GM04504 (cell line): ENCODE measurements at places on chromosomes 1 and 21.
A peak's percentile ranks its signal among the peaks of the same experiment; 100 is the strongest.

GRCh38 chr1:212491454-212491853, 58.7 kb downstream of the NENF start:
- DNase-seq, result no peak

- DNase-seq, result no peak
These were observed 2.7 kb downstream of the ARHGEF11 start for GRCh38 chr1:157042846-157043245.

GRCh38 chr21:44530903-44531605, 8.9 kb downstream of the KRTAP10-1 start:
- no peak for DNase-seq

DNA sequence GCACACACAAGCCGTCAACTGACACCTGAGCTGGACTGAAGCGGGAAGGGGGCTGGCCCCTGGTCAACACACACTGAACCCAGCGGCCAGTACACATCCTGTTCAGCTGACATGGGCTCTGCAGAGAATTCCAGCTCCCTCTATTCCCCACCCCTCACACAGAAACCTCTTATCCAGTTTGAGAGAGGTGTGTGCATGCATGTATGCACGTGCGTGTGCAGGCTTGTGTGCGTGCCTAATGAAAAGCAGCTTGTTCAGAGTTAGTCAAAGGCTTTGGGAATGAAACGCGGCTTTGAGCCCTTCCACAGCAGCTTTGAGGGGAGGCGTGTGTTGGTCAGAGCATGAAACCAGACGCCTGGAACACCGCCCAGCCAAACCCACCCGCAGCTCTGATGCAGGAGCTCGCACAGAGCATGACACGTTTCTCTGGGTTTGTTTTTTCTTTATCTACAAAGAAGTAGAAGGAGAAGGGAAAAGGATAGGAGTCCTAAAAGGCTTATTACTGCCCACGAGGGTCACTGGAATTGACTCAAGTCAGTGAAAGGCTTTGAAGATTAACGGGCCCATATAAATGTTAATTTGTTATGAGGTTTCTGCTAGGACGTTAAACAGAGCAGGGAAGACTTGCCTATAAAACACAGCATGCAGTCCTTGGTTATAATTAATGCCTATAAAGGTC, 184.2 kb downstream of the ETS2 start:
- DNase-seq, result no peak

DNA sequence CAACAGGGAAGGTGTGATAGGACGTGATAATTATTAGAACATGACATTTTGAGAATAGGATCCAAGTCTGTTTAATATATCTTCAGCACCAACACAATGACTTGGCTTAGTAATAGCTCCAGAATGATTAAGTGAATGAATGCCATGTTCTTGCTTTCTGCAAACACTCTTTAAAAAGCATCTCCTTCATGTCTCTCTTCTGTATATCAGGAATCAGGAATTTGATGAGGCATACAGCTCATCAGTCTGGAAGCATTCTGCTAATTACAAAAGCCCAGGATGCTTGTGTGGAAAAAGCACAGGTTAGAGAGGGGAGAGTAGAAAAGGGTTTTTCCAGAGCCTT, 113.0 kb upstream of the ZNF648 start:
- DNase-seq, result no peak

DNA sequence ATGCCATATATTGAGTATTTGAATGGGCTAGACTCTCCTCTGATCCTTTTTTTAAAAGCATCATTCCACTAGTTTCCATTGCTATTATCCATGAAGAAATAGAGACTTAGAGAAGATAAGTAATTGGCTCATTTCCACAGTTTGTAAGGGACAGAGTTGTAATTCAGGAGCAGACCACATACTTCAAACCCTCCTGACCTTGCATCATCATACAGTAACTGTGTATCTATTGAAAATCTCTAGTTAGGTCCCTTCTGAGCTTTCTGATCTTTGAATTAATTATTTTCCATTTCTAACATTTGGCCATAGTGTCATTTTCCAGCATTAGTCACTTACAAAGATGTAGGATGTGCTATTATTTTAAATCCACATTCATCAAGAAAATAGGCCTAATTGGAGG, 386.5 kb upstream of the ST6GALNAC5 start:
- DNase-seq, result no peak

GRCh38 chr21:42493109-42494060, 2.6 kb downstream of the RSPH1 start:
- DNase-seq, result no peak

GRCh38 chr1:161198194-161198896, 509 bp downstream of the ADAMTS4 start:
- no peak for DNase-seq

- no peak for DNase-seq
These were observed 24.1 kb upstream of the MNDA start for GRCh38 chr1:158806916-158807536.

DNA sequence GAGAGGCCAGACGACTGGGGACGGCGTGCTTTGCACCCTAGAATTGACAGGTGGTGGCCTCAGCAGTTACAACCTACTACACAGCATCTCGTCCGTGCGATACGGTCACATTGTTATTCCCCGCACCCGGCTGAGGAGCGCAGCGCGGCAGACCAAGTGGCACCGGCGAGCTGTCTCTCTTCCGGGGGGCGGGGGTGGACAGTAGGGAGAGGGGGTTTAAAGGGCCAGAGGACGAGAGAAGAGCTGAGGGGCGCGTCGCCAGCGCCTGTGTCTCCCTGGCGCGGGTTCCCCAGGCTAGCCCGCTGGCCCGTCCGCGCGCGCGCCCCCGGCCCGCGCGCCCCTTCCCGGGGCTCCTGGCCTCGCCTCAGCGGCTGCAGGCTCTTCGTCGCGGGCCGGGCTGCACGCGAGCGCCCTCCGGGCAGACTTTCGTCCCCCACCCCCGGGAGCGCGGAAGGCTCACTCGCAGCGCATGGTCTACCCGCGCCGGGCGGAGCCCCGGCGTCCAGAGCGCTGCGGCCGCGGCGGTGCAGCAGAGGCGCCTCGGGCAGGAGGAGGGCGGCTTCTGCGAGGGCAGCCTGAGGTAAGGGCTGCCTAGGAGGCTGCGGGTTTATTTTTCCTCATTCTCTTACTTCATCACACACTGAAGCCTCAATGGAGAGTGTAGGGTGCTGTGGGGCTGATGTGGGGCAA, at the start of gene PDE4B:
PDE4B (plus strand) TSS at position 227 of the 690 bp plus-strand sequence.
- peak; percentile 35 for DNase-seq

DNA sequence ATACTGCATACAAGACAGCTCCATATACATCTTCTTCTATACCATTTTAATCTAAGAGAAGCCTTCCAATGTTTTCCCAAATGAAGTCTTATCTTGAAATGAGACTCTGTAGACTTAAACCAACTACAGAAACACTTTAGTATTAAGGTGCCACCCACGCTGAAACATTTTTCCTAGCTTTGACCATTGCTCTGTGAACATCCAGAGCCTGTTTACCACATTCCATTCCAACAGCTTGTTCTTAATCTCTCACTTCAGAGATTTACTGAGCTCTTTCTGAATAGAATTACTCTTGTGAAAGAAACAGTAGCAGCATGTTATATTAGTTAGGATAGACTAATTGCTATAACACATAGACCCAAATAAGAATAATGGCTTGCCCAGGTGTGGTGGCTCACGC, 19.6 kb upstream of the POGZ start:
- DNase-seq, result no peak

GRCh38 chr1:156525071-156525501, 24.5 kb upstream of the MEF2D start:
- no peak for DNase-seq

DNA sequence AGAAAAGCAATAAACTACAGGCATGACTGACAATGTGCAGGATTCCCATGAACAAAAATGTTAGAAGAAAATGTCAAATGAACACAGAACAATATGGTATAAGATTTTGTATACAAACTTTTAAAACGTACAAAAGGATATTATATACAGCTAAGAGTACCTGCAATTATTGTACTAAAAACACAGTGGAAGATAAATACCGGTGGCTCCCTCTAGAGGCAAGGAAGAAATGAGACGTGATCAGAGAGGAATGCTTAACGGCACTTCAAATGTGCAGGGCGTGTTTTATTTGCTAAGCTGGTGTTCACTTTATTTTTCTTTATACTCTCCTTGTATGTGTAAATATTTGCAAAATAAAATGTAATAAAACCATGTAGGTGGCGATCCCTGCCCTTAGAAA, 191.8 kb upstream of the SAMSN1 start:
- DNase-seq, result peak; percentile 3

DNA sequence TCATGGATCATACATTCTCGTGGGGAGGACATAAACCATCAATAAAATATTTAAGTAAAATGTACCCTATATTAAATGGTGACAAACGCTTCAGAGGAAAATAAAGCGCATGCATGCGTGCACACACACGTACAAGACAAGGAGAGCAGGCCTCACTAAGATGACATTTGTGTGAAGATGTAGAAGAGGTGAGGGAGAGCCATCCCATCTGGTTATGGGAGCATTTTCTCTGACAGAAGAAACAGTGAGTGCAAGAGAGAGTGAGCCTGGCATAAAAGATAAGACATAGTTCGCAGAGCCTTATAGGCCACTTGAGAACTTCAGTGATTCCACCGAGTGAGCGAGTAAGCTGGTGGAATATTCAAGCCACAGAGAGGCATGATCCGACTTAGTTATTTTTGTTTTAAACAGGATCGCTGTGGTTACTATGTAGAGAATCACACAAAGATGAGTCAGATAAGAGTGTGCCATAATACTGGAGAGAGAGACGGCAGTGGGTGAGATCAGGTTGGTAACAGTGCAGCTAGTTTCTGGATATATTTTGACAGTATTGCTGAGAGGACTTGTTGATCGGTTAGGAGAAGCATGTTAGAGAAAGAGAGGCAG, 624.2 kb downstream of the PLPP3 start:
- peak; percentile 46 for DNase-seq

DNA sequence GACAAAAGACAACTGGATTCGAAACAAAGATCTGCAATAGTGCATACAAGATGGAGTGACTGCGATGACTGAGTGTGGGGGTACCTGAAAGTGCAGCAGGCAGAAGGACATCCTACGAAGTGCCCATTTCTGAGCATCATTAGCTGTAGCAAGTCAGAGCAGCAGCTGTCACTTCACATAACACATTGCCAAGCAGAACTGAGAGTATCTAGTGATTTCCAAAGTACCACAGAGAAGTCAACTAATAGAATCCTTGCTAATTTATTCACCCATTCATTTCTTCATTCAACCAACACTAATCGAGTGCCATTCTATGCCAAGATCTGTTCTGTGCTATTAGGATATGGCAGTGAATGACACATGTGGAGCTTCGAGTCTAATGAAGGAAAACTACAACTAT, 31.6 kb upstream of the CAMSAP2 start:
- DNase-seq, result no peak

GRCh38 chr1:60958001-60958400, 124.4 kb upstream of the NFIA start:
- DNase-seq, result no peak

DNA sequence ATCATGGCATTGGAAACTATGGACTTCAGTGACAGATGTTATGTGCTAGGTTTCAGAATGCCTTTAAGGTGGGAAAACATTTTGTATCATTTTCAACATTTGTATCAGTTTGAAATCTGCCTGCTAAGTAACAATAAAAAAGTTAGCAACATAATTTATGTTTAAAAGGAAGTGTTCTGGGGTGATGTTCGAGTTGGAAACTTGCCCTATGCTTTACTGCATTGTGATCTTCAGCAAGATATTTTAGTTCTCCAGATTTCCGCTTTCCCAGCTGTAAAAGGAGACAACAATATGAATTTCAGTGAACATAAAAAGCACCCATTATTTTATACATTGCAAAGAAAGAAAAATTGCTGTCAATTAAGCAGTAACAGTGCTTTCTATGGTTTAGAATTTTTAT, 187.4 kb downstream of the DISC1 start:
- DNase-seq, result peak; percentile 46

- DNase-seq, result no peak
These were observed 24.9 kb downstream of the MATN1 start for GRCh38 chr1:30698401-30698981.

- DNase-seq, result no peak
These were observed 50.0 kb downstream of the KIAA0319L start for GRCh38 chr1:35506960-35507912.

DNA sequence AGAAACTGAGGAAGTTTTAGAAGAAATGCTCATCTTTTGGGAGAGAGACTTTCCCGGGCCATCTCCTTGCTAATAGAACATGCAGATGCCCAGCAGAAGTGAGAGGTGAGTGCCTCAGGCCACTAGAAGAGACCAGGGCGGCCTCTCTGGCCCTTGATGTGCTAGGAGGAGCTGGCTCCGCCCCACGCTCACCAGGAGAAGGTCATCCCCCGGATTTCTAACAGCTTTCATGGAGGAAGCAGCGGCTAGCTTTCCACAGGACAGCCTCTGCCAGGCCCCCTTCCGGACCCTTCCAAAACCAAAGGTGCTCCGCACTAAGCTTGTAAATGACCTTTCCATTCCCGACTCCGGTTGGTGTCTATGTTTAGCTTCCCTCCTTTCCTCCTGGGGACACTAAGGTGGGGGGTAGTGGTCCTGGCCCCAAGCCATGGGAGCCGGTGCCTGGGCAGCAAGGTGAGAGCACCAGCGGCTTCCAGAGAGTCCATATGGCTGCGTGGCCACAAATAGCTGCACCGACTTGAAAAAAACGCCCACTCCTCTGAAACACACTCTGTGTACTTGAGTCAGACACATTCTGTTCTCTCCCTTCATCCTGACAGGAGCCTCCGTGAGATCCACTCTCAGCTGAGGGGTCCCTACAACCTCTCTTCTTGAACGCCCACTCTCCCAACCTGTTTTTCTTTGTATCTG, 249.9 kb downstream of the TNR start:
- no peak for DNase-seq

DNA sequence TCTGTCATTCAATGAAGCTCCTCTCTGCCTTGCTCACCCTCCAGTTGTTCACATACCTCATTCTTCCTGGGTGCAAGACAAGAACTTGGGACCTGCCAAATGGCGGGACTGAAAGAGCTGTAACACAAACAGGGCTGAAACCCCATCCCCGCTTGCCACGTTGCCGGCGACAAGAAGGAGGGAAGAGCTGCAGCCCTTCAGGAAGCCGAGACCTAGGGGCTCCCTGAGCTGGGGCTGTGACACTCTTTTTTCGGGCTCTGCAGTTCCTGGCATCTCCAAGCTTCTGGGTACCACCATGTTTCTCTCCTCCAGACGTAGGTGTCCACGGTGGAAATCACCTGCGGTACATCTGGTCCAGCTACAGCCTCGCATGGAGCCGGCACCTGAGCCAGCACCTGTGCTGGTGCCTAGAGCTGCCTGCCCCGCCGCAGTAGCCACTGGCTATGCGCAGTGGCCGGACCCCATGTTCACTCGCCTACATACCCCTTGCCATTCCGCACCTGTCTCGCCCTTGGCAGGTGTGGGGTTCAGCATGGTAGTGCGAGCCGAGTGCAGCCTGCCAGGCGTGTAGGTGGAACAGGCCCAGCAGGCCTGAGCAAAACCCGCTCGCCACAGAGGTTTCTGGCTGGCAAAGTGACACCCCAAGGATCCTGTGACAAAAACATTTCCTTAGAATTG, 367.0 kb upstream of the NEGR1 start:
- no peak for DNase-seq

DNA sequence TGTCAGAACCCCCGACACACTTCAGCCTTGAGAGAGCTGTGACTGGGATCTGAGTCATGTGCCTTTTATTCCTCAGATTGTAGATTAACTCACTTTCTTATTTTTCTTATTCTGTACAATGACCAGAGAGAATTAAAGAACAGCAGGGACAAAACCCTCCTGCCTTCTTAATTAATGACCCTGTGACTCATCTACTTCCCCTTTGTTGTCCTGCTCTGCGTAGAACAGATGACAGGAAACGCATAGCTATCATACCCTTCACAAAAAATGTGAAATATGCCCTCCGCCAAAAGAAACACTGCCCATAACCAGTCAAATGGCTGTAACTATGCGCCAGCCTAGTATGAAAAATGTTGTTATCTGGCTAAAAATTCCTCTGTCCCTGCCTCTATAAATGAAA, 9.1 kb upstream of the PADI2 start:
- DNase-seq, result peak; percentile 87

- DNase-seq, result no peak
These were observed 39.0 kb upstream of the MYSM1 start for GRCh38 chr1:58738876-58739275.
